ENCODE measurements at places on chromosomes 16 and 17. TPM values are rescaled to one million over a fixed set of nuclear protein-coding genes. Genes with fewer than 3 reads are reported as not detected.

- no peak for DNase-seq
Measured at GRCh38 chr17:67554634-67555033, 163.1 kb upstream of the NOL11 start.

Gene RUNDC3A
- total RNA-seq, result not detected

- no peak for DNase-seq
Measured at GRCh38 chr16:20997147-20997546, 96.6 kb downstream of the LYRM1 start.

GRCh38 chr16:12559714-12560113 lies 244.0 kb downstream of the CPPED1 start:
- DNase-seq, result no peak

Gene CNTNAP4
- not detected for total RNA-seq

DNA sequence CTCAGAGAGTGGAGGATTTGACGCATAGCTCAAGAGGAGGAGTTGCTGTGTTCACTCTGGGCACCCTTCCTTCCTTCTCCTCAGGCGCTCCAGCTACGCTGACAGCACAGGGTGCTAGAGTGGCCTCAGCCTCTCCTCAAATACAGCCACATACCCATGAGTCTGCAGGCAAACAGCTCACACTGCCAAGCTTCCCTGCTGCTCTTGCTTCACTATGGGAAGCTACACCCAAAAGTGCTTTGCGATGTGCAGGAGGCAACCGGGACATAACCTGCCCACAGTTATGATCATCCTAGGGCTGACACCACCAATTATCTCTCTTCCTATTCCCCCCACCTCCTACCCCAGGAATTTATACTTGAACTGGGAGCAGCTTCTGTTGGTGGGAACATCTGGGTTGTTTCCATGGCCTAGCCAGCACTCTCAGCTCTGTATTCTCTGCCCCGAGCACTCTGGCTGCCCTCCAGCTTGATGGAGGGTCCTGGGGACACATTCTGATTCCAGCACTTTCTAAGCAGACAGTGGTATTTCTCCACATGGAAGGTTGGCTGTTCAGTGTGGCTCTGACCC lies 40.3 kb upstream of the SREBF1 start:
- peak; percentile 68 for DNase-seq

DNA sequence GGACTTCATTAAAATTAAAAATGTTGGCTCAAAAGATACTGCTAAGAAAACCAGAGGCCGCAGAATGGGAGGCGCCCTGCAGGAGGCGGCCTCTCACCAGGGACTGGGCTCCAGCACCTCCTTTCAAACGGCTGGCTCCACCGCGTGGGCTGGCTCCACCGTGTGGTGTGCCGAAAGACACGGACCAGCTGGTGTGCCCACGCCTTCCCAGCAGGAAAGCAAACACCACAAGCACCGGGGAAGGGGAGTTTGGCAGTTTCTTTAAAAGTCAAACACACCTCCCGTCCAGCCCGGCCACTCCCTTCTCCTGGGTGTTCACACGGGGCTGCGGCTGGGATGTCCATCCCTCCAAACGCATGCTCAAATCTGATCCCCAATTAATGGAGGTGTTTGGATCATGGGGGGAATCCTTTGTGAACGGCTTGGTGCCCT lies 13.9 kb downstream of the HAGH start:
- DNase-seq, result no peak

DNA sequence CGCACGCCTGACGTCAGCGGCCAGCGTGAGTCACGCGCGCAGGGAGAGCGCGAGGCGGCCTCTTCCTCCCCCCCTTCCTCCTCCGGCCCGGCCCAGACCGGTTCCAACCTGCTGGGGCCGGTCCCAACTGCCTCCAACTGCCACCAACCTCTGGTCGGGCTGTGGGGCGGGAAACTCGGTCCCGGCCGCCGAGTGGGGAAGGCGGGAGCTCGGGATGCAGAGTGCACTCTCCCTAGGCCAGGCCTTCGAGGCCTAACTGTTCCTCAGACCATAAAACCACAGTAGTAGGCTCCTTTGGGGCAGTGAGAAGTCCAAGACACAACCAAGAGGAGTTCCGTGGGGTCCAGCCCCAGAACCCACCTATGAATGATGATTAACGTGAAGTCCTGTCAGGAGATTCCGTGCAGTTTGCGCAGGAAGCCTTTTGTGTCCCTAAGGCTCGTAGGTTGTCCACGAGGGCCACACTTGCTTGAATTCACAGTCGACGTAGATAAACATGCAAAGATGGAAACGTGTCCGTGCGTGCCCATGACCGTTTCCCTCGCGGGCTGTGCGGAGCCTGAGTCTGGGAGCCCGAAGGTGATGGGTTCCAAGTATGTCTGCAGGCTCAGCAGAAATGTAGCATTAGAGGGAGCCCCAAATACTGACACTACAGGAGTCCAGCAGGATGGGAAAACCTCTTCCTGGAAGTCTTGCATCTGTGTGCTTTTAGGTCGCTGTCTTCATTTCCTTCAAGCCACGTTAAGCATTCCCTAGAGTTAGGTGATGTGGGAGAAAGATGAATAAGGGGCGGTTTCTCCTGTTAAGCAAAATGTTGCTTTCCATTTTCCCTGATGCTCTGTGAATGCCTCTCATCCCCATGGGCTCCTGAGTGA lies 647 bp downstream of the UNK start:
- peak; percentile 94 for DNase-seq

DNA sequence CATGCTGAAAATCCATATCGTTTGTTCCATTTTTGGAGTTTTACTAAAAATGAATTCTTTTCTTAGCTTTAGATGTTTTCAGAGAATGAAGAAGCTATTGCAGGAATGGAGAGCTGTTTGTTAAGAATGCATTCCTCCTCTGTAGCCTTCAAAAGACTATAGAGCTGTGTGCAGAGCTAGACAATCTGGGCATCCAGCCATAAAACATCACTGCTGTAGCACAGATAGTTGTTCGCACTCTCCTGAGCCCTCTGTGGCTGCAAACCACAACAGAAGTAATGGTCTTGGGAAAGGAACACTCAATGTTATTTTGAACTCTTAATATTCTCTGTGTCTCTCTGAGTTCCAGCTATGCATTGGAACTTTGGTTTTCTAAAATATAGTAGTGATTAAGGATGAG lies 4.9 kb downstream of the TNRC6C start:
- no peak for DNase-seq

DNA sequence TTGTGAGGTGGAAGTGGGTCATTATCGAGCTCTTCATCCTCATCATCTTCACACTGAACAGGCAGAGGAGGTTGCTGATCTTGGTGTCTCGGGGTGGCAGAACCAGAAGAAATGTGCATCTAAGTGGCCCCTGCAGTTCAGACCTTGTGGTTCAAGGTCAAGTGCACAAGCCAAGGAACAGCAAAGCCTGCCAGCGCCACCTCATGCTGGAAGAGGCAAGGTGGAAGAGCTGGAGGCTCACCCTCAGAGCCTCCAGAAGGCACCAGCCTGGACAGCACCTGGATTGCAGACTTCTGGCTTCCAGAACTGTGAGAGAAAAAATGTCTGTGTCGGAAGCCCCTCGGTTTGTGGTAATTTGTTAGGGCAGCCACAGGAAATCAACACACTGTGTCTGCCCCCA lies 32.7 kb downstream of the IFT140 start:
- DNase-seq, result no peak

GRCh38 chr16:88769617-88770460 lies 15.2 kb downstream of the PIEZO1 start:
- DNase-seq, result no peak

DNA sequence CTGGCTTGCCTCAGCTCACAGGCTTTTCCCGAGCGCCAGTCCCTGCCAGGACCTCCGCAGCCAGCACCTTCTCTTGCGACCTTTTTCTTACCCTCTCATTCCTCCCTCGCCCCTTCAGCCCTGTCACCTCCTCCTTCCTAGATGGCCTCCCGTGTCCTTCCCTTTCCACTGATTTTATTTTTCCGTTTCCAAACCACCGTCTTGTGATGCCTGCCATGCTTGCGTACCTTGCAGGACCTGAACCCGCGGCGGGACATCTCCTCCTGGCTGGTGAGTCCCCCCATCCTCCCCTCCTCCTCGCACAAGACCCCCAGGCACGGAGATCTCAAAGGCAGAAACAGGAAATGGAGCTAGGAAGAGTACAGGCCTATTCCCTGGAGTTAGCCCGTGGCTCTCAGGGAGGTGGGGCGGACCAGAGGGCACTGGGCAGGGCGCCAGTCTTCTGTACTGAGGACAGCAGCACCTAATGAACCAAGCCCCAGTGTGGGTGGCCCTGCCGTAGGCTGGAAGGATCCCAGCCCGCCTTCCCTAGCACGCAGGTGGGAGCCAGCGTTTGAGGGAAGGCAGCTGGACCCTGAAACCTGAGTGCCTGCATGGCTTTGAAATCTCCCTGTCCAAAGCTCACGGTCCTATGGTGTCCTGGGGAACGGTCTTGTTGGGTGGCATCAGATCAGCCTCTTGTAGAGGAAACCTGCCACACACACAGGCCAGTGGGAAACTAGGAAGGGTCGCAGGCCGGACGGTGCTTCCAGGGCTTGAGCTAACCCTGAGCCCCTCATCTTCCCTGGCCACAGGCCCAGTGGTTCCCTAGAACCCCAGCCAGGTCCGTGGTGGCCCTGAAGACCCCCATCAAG lies 612 bp downstream of the CISD3 start:
- DNase-seq, result peak; percentile 78

DNA sequence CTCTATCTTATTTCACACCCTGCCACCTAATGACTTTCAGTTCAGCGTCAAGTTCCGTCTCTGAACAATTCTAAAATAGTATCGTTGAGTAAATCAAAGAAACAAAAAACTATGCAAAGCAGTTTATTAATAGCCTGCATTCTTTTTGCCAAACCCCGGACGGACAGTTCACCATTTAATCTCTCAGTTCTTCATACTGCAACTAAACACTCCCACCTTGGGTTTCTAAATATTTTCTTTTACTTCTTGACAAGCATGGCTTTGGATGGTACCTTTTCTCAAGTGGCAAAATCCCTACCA lies 1.2 kb downstream of the MYH11 start:
- no peak for DNase-seq

GRCh38 chr16:81158964-81159363 lies 62.8 kb upstream of the GCSH start:
- DNase-seq, result no peak

DNA sequence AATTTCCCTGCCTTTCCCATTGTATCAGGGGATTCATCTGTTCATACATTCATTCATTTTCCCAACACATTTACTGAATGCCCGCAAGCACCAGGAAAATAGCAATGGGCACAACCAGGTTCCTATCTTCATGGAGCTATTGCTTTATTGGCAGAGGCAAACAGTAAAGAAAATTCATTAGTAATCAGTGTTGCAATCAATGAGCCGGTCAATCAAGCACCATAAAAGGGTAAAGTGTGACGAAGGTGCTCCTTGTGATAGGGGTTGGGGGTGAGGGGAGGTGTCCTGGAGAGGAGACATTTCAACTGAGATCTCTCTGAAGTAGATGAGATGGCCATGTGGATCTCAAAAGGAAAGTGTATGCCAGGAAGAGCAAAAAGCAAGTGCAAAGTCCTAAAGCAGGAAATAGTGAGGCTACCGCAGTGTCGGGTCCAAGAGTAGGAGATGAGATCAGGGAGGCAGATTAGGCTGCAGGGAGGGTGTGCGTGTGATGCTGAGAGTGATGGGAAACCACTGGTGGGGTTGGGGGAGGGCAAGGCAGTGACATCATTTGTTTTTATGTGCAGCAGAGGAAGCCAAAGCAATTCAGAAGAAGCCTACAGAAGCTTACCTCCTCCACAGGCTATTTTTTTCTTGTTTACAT lies 28.4 kb downstream of the CDH13 start:
- DNase-seq, result no peak

DNA sequence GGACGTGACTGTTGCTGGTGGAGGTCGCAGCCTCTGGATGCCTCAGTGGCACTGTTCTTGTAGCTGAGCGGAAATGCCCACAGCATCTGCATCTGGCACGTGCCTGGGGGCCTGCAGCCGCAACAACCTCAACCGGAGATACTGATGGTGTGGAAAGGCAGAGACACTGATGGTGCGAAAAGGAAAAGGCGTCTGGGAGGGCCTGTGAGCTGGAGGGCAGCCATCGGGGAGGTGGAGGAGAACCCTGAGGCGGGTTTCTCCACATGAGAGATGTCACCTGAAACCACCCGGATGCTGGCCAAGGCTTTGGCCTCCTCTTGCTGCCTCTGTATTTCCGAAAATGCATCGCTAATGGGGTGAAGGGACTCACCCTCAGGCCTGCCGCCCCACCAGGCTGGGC lies 284.8 kb upstream of the WSB1 start:
- DNase-seq, result no peak

- no peak for DNase-seq
Measured at GRCh38 chr17:63740464-63741142, 996 bp downstream of the STRADA start.

Gene TSNAXIP1
- 3.5 TPM for total RNA-seq

All from uterus (tissue), 4 donors.